Activated CD8-positive, alpha-beta memory T cell treated with anti-CD3 and anti-CD28 coated beads for 24 hours (primary cell): ENCODE measurements at places on chromosomes 6 and 20.

DNA sequence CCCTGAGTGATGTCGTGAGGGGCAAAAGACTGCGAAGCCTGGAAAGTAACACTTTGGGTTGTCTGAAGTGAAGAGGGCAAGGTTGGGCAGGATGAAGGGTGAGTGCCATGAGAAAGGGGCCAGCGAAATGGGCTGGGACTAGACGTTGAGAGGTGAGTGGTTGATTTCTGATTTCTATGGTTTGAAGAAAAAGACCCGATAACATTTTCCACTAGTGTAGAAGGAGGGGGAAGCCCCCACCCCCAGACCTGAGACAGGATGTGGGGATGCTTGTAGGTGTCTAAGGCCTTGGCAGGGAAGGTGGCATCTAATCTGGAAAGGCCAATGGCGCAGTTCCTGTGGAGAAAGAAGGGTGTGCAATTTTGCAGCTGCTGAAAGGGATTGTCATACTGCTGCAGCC is 25.3 kb upstream of the KIF3B start:
- DNase-seq: peak; percentile 89

GRCh38 chr20:58554541-58554940 is 39.3 kb upstream of the APCDD1L start:
- no peak for DNase-seq

- DNase-seq: no peak
Observed at GRCh38 chr6:44122801-44123200, 4.5 kb downstream of the MRPL14 start.

DNA sequence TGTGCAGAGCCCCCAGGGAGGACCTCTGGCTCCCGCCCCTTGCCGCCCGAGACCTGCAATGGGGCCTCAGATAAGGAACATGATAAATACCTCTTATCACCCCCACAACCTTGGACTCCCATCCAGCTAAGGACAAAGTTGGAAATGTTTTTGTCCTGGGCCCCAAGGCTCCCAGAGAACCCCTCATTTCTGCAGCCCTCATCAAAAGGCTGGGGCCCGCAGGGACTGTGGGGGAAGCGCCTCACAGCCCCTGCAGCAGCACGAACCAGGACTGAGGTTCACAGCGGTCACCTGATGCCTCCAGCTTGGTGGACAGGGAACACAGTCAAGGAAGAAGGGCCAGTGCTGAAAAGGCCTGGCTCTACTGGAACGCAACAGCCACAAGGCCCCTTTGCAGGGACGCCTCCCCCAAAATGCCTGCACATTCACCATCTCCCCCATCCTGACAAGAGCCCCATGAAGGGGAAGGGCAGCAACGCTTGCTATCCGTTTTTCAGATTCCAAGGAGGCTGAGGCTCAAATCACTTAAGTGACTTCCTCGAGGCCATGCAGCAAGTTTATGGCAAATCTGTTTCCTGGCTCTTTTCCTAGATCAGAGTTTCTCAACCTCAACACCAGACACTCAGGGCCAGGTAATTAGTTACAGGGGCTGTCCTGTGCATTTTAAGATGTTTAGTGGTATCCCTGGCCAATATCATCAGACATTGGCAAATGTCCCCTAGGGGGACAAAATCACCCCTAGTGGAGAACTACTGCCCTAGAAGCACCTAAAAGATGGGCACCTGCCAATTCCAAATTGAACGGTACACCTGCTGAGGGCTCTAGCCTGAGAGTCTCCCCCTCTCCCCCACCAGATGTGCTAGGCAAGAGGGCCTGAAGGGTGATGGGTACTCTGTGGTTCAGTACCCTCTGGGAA is 10.6 kb downstream of the TFEB start:
- DNase-seq: no peak

- no peak for DNase-seq
Observed at GRCh38 chr6:33757906-33758305, 11.2 kb upstream of the IP6K3 start.

DNA sequence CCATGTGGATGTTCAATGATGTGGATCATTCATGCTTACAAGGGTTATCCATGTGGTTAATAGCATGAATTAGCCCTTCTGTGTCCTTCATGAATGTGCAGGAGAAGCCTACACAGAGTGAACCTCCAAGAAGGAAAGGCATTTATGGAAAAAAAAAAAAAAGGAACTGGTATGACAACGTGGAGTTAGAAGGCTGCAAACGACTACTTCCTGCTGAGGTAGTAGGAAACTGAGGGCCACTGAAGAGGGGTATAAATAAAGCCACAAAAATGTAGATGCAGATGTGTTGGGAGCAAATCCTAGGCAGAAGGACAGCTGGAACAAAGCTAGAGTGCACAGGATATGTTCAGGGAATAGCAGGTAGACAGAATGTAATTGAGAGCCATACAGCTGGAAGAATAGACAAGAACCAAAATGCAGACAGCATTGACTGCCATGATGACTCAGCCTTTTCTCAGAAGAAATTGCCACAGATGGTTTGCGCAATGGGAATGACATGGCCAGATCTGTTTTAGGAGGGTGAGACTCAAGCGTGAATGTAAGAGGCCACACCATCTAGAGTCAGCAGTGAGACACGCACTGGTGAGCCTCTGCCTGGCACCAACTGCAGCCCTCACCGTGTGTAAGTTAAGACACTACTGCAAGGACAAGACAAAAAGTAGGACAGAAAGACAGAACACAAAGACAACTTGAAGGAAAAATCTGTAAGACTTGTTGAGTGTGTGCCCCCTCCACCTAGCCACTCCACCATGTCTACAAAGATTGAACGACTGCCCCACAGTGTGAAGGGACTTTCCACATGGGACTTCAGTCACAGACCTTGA is 79.8 kb downstream of the KIF13A start:
- DNase-seq: no peak

GRCh38 chr6:77143659-77144447 is 319.4 kb downstream of the HTR1B start:
- no peak for DNase-seq

GRCh38 chr6:51598171-51598570 is 489.2 kb downstream of the PKHD1 start:
- no peak for DNase-seq

DNA sequence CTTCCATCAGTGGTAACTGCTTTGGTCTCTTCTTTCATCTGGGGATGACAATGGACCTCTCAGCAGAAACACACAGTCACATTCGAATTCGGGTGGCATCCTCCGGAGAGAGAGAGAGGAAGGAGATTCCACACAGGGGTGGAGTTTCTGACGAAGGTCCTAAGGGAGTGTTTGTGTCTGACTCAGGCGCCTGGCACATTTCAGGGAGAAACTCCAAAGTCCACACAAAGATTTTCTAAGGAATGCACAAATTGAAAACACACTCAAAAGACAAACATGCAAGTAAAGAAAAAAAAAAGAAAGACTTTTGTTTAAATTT is 6.1 kb downstream of the EDN1 start:
- DNase-seq: no peak

GRCh38 chr6:157258878-157259277 is 64.4 kb downstream of the TMEM242 start:
- no peak for DNase-seq

DNA sequence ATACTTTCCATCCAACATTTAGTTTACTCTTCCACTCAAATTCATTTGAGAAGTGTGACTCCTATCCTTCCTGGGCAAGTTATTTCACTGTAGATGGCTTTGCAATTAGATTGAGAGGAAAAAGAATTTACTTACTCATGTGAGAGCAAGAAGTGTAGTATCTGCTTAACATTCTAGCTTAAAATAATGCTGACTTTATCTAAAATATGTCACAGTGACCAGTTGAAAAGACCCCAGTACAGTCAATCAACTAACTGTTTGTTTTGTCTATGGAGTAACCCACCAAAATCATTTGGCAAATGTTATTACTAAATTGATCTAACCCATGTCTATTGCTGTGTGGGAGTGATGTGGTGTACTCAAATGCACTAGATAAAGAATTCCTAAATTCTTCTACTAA is 8.9 kb upstream of the TCF21 start:
- DNase-seq: no peak

- DNase-seq: no peak
Observed at GRCh38 chr6:161626132-161626676, 352.3 kb upstream of the AGPAT4 start.

DNA sequence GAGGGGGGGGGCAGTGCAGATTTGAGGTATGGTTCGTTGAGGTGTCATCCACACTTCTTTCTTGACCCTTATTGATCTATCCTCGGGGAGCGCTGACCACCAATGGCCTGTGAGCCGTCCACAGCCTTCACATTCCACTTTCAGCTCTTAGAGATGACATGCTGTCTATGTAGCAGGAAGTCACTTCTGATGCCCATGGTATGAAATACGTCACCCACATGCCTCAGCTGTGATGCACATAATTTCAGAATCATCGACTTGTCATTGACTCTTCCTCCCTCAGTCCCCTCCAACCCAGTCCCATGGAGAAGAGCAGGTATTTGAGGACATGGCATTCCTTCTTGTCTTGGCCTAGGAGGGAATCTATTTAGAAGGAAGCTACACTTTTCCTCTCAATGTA is 4.7 kb upstream of the ADGRF5 start:
- DNase-seq: no peak

DNA sequence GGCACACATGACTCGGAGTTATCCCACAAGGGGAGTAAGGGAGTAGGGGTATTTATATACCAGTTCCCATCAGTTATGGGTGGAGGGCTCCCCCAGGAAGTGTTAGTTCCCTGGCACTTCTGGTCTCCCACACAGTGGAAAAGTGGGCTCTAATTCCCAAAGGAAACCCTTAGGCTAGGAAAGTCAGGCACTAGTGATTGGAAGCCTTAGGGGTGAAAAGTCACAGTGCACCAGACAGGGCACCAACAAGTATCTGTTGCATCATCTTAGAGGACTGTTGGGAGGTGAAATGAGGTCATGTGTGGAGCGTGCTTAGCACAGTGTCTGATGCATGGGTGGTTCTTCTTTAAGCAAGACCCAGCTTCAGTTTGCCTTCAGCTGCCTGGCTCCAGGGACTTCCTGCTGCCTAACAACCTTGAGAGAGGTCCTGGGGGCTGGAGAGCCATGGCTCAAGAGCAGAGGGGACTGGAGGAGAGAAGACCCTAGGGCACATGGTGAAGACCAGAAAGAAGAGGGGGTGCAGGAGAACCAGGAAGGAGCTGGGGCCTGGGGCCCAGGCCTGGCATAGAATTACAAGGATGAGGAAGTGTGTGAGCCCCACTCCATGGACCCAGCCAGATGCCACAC is 7.5 kb upstream of the FOXP4 start:
- DNase-seq: no peak

- DNase-seq: no peak
Observed at GRCh38 chr20:1810572-1810925, 84.7 kb upstream of the SIRPA start.

GRCh38 chr20:50527068-50527605 is 17.0 kb downstream of the PTPN1 start:
- DNase-seq: no peak

DNA sequence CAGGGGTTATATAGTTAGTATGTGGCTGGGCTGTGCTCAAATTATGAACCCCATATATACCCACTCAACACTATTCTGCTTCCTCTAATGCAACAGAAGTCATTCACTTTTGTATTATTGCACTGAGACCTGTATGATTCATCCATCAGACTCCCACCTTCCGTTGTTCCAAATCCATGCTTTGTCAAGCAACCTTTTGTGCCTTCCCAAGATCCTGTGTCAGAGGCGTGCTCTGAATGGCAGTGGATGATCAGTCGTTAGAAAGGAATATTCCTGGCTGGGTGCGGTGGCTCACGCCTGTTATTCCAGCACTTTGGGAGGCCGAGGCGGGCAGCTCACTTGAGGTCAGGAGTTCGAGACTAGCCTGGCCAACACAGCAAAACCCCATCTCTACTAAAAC is 103.2 kb downstream of the SH3BGRL2 start:
- DNase-seq: no peak

DNA sequence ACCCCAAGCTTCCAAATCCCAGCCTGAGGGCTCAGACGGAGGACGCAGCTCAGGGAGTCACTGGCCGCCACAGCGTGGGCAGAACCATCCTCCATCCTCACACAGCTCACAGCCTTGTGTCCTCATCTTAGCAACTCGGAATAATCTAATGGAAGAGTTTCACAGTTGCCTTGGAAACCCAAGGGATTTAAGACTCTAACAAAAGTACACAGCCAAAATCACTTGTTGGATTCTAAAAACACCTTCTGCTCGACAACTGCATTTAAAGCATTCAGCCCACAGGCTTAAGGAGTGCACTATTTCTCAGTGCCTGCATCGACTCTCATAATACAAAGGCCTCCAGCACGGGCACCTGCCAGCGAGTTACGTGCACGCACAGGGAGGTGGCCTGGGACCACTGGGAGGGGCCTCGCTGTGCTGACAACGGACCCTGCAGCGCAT is 45.4 kb downstream of the ZBTB46 start:
- DNase-seq: no peak

DNA sequence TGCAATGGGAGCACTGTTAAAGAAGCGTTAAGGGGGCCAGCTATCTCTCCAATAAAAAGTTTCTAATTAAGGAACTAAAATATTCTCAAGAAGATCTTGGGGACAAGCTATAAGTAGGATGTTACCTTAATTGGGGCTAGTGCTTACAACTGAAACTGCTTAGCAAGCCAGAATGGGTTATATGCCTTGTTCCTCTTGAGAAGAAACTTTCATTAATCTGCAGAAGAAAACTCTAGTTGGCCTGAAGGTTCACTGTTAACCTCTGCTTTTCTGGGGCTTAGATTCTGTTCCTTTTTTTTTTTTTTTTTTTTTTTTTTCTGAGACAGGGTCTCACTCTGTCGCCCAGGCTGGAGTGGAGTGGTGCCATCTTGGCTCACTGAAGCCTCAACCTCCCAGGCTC is 82.2 kb downstream of the BACH2 start:
- no peak for DNase-seq

- DNase-seq: no peak
Observed at GRCh38 chr6:108235127-108235526, 25.7 kb downstream of the SNX3 start.

GRCh38 chr20:61185181-61185580 is 66.9 kb upstream of the CDH4 start:
- no peak for DNase-seq

GRCh38 chr6:148203281-148203925 is 139.2 kb upstream of the SASH1 start:
- no peak for DNase-seq

- no peak for DNase-seq
Observed at GRCh38 chr6:111057074-111057752, 30.1 kb upstream of the SLC16A10 start.

GRCh38 chr6:91304521-91304920 is 717.6 kb upstream of the MAP3K7 start:
- no peak for DNase-seq

DNA sequence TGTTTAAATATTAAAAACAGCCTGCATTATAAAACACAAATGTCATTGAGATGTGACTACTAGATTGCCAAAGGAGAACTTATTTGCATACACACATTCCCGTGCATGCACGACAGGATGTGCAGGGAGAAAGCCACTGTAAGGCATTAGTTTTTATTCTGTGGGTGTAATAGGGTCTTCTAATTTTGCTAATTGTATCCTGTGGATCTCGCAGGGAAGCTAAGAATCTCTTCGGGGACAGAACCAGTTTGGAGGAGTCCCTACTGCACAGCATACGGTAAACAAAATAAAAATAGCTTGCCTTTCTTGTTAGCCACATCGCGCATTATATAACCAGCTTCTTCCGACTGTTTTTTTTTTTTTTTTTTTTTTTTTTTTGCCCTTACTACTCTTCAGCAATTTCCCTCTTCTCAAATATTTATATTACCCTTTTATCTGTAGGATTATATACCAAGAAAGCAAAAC is 2.0 kb downstream of the ATXN1 start:
- no peak for DNase-seq

- DNase-seq: no peak
Observed at GRCh38 chr20:46358346-46359058, 47.9 kb downstream of the ELMO2 start.

- no peak for DNase-seq
Observed at GRCh38 chr6:11607383-11607782, 69.8 kb downstream of the TMEM170B start.

- no peak for DNase-seq
Observed at GRCh38 chr20:43948455-43948854, 33.8 kb downstream of the TOX2 start.
